ENCODE measurements at places on chromosomes 2 and 18.

- no peak for DNase-seq
Observed at GRCh38 chr18:79422022-79422782, 26.5 kb downstream of the NFATC1 start.

GRCh38 chr18:49768051-49768391, 45.3 kb downstream of the ACAA2 start:
- DNase-seq: no peak

DNA sequence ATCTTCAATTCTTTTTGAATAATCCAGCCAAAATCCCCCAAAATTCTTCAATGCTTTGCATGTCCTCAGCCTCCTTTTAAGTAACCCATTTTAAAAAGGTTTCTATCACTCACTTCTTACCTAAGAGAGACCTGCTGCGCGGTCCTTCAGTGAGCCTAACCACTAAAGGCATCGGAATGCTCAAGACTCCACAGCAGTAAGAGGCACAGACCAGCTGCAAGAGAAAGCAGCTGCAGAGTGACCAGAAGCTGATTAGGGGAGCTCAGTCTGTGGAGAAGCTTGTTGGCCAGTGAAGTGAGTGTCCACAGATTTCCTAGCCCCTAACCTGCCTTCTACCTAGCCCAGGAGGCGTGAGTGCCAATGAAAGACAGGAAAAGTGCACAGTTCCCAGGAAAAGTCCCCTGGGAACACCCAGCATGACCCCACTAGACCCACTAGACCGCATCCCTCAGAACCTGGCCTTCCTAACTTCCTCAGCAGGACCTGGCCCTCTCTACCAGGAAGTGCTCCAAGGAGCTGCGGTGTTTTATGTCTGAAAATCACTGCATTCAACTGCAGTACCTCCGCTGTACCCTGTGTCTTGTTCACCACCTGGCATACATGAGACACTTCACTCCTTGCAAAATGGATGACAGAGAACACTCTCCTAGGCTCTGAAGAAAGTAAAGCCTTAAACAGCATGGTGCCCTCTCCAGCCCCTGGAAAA, 10.1 kb downstream of the MBOAT2 start:
- no peak for DNase-seq

DNA sequence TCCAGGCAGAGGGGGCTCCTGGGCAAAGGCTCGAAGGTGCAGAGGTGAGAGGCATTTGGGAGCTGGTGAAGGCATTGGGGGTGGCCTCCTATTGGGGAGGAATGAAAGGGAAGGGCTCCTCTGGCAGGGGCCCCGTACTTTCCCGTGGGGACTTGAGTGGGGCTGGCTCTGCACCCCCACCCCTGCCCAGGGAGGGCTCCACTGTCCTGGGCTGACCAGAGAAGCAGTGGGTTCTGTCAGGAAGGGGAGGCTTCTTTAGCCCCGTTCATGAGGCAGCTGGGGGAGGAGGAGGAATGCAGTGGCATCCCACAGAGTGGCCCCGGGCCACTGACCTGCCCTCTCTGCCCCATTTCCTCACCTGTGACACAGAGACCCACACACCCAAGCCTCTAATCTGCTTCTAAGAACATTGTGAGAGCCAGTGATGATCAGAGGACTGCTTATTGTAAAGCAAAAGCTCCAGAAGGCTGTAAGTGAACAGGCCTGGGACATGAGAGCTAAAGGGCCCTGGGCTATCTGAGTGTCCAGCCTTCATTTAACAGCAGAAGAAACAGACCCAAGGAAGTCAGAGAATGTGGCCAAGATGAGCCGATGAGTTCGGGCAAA, 38.6 kb upstream of the GPAT2 start:
- no peak for DNase-seq

DNA sequence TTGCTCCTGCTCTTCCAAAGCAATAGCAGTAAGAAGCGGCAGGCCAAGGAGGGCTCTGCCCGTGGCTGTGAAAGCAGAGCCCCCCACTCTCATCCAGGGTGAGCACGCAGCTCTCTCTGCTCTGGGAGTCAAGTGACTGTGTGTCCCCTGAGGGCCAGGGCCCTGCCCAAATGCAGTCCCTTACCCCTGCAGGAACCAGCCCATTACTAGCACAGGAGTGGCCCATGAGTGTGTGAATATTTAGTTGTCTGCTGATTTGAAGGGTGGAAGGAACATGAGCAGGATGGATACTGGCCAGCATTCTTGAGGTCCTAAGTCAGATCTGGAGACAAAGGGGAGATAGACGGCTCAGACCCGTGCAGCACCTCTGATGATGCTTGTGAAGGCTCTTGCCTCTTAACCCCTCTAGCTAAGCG, 69.7 kb upstream of the FOSL2 start:
- DNase-seq: no peak

- DNase-seq: no peak
Observed at GRCh38 chr2:225091336-225091735, 49.1 kb upstream of the DOCK10 start.

DNA sequence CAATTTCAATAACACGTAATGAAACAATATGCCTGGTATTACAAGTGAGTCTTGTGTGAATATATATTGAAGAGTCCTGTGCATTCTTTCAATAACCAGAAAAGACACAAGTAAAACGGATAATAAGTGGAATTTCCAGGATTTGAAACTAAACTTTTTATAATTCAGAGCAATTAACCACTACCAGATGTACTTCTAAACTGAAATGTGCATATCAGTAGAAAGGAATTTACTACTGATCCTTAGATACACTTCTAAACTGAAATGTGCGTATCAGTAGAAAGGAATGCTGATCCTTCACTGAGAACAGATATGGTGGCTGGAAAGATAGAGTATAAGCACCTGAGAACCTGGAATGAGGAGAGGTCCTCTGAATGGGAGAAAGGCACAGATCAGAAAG, 470.9 kb upstream of the SPHKAP start:
- DNase-seq: no peak

- no peak for DNase-seq
Observed at GRCh38 chr2:19786408-19787058, 115.2 kb downstream of the TTC32 start.

DNA sequence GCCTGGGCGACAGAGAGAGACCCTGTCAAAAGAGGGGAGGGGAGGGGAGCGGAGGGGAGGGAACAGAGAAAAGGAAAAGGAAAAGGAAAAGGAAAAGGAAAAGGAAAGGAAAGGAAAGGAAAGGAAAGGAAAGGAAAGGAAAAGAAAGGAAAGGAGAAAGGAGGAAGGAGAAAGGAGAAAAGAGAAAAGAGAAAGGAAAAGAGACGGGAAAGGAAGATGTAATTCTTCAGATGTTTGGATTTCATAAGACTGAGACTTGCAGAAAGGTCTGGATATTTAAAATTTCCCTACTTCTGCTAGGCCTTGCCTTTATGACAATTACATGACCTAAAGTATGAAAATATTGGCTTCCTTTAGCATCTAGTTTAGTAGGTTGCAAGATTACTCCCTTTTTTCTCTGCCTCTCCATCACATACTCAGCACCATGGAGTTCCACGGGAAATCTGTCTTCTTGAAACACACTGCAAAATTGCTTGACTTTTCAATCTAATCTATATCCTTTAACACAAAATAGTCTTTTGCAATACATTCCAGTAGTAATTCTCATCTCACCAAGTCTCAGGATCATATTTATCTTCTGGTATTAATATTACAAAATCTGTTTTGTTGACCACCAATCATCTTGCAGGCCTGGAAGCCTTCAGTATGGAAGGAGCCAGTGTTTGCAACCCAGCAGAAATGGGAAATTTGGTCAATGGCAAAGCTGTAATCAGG, 383.5 kb downstream of the ZEB2 start:
- DNase-seq: no peak

- DNase-seq: no peak
Observed at GRCh38 chr18:44934901-44935300, 254.2 kb downstream of the SETBP1 start.

GRCh38 chr2:19073522-19073921, 284.9 kb downstream of the OSR1 start:
- DNase-seq: no peak

GRCh38 chr2:138919120-138919747, 139.0 kb upstream of the NXPH2 start:
- DNase-seq: no peak

GRCh38 chr2:40321016-40321623, 130.8 kb downstream of the SLC8A1 start:
- DNase-seq: no peak

DNA sequence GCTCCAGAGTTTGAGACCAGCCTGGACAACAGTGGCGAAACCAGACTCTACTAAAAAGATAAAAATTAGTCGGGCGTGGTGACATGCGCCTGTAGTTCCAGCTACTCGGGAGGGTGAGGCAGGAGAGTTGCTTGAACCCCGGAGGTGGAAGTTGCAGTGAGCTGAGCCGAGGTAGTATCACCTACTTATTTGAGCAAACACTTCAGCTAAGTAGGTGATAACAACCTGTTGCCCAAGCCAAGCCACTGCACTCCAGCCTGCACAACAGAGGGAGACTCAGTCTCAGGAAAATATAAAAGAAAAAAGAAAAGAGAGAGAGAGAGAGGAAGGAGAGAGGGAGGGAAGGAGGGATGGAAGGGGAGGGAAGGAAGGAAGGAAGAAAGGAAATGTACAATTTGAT, 21.3 kb downstream of the FER1L5 start:
- no peak for DNase-seq

DNA sequence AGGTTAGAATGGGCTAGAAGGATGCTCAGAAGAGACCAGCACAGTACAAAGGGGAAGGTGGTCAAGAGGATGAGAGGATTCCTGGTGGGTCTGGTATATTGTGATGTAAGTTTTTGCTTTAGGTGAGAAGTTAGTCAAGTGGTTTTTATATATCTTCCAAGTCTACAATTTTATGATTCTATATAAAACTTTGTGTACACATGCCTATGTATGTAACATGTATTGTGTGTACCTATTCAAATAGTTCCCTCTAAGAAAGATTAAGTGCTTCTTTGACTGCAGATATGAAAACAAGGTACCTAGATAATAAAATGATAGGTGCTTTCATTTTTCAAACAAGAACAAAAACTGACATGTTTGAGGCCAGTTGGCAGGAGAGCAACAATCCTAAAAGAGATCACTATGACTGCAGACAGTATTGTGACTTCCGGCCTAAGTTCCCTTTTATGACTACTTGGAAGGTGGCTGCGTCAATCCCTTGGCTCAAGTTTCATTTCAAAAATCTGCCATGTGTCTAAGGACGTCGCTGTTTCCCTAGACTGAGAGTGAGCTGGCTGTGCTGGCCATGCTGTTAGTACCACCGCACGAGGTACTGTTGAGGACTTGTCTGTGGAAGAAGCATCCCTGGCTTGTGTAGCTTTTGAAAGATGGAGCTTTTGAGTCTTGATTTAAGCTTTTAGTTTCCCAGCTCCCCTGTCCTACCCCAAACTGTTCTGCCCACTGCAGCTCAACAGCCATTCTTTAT, 123.1 kb downstream of the PRPF40A start:
- DNase-seq: no peak

DNA sequence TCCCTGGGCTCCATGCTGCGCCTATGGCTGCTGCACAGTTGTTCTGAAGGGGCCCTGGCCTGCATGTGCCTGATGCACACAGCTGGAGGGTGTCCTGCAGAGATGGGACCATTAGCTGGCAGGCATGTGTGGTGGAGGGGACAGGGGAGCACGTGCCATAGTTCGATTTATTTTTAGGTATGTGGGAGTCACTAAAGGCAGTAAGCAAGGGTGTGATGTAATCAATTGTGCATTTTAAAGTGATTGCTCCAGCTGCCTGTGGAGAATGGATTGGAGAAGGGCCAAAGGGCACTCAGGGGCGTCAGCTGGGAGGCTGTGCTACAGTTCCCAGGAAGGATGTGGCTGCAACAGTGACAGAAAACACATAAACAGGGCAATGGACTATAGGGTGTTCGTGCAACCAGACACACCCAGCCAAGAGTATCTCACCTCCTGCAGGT, 205.1 kb downstream of the ARL4C start:
- no peak for DNase-seq

DNA sequence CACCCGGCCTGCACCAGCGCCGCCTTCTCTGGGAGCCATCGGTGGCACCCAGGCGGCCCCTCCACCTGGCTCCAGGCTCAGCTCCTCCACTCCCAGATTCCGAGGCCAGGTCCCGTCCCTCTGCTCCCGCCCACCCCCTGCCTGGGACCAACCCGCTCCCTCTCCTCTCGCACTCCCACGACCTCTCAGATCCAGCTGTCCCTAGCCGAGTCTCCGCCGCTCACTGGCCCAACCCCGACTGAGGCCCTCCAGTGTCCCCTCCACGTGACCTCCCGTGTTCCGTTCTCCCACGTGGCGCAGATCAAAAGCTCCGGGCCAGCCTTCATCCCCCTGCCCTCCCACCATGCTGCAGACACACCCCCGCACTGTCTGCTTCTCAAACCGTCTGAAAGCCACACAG, 14.4 kb upstream of the SALL3 start:
- DNase-seq: no peak

DNA sequence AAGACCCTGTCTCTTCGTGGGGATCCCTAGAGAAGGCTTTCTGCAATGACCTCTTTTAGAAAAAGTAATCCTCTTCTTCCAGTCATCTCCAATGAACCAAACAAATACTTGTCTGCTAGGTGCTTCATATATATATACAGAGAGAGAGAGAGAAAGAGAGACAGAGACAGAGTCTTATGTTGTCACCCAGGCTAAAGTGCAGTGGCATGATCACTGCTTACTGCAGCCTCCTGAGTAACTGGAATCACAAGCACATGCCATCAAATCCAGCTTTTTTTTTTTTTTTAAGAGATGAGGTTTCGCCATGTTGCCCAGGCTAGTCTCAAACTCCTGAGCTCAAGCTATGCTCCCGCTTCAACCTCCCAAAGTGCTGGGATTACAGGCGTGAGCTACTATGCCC, 18.6 kb upstream of the PKDCC start:
- DNase-seq: no peak

DNA sequence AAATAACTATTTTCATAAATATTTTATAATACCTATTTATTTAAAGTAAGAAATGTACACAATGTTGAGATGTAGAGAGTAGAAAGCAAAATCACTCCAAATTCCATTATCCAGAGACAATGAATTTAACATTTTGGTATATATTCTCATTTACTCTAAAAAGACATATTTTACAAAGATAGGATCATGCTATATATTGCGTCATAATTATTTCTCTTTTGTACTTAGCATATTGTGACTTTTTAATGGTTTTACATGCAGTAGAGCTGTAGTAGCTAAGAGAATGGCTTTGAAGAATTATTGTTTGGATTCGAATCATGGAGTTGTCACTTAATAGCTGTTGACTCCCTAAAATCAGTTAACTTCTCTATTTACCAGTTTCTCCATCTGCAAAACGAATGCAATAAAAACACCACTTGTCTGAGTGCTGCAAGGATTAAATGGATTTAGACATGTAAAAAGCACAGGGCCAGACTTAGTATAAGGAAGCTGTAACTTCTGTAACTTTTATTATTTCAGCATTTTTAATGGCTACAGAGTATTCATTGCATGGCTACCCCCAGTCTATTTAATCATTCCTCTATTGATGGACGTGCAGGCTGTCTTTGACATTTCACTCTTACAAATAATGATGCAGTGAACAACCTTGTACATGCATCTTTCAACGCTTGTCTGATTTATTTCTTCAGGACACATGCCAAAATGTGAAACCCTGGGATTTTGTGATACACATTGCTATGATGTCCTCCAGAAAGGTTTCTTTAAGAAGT, 33.2 kb downstream of the KCNS3 start:
- DNase-seq: no peak

Data from stimulated activated CD4-positive, alpha-beta T cell treated with anti-CD3 and anti-CD28 coated beads, TNF-alpha, amount 100 ng/mL, for 24 hours (primary cell).